ENCODE measurements at places on chromosomes 4 and X. TPM values are rescaled to one million over a fixed set of nuclear protein-coding genes. Genes with fewer than 3 reads are reported as not detected.

The UGT2B11 gene
- total RNA-seq = not detected

The RXFP1 gene
- not detected for total RNA-seq

DNA sequence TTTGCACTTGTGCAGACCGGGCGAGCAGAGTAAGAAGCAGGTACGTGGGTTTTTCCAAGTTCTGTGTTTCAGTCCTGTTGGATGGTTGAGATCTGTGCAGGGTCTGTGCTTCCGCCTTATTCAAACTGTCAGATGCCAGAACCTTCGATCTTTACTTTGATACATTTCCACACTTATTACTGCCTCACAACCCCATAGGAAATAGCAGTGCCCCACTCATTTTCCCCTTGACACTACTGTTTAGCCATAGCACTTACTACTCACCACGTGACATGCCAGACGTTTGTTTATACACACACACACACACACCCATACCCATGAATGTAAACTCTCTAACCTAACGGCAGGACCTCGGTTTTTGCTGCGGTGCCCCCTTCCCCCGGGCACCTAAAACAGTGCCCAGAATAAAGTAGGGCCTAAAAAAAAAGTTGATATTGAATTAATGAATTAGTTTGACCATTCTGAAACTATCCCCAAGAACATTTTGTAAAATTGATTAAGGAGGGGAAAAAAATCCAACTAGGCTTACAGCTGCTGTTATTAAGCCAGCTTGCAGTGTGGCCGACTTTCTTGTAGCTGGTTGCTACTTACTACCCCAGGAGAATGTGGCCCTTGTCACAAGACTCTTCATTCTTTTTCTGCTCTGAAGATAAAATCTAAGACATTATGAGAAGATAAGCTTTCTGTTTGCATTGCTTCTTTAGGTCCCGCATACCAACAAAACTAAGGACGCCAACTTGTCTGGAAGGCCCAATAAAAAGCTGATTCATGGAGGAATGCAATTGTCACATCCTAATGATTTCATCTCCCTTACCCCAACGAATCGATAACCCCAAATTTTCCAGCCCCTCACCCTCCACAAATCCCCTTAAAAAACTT lies 704 bp upstream of the SEPSECS start:
- no peak for DNase-seq

GRCh38 chrX:153580700-153581386 lies 18.1 kb downstream of the CCNQ start:
- no peak for DNase-seq

DNA sequence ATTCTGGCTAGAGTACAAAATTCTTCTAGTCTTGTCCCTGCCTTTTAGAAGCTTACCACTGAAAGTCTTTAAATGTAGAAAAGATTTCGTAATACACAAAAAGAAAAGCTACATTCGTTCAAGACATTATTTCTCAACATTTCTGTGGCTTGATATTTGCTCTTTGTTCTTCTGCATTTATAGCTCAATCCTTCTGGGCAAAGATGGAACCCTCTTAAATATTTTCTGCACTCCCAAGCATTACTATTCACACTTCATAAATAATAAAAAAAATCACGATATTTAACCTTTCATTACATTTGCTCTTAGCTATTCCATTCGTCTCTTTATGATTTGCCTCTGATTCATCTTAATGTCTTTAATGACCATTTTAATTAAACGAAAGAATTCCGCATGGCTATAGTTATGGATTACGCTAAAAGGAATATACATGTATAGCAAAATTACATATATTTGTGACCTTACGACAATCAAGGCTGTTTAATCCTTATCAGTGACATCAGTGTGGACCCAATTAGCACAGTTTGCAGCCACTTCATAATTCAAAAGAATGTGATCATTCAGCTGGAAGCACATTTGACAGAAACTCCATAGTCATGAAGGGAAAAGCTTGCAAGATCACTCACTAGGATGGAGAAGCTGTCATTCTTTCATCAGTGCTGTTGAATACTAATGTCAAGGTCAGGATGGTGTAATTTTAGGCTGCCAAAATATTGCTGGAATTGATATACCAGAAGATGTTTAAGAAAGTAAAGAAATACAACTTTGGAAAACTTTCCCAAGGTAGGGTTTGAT lies 1075.0 kb upstream of the TENM3 start:
- DNase-seq = no peak

Data from activated CD8-positive, alpha-beta memory T cell treated with anti-CD3 and anti-CD28 coated beads, Interleukin-2, amount 10 ng/mL, durations not matched to agents 7 days and 5 days (primary cell).